Memory B cell (primary cell): ENCODE measurements at places on chromosomes 13 and 19.

GRCh38 chr19:6062961-6063575 lies 47.2 kb downstream of the RFX2 start:
- DNase-seq: no peak

DNA sequence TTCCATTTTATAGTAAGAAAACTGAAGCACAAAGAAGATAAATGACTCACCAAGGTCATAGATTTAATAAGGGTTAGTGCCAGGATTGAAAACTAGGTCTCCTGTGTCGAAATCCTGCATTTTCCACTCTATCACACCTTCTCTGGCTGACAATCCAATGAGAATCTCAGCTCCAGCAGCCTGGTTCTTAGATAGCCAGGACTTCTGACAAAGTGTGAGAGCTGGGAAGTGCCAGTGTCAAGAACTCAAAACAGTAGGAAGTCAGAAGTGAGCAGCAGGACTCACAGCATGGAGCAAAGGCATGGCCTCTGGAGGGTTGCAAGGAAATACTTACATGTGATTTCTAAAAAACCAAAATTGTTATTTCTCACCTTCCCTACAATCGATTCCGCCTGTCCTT lies 24.3 kb downstream of the KCTD12 start:
- DNase-seq: no peak

GRCh38 chr13:110713642-110713952 lies at the start of gene ING1:
TSS of gene ING1 (plus strand) at chr13:110713700. CDS start at chr13:110714150, 450 bp downstream.
- DNase-seq: no peak

GRCh38 chr13:36736119-36736726 lies 62.4 kb downstream of the SERTM1 start:
- peak; percentile 5 for DNase-seq

- no peak for DNase-seq
These were observed 2.3 kb downstream of the UPF1 start for GRCh38 chr19:18833849-18834643.

- DNase-seq: no peak
These were observed 9.0 kb downstream of the FPR3 start for GRCh38 chr19:51803967-51804366.

GRCh38 chr13:91178099-91178498 lies 169.4 kb upstream of the MIR17HG start:
- no peak for DNase-seq

GRCh38 chr19:7294558-7295212 lies 471 bp upstream of the INSR start:
- DNase-seq: no peak

GRCh38 chr19:10760273-10760944 lies 42.5 kb downstream of the DNM2 start:
- DNase-seq: peak; percentile 41

DNA sequence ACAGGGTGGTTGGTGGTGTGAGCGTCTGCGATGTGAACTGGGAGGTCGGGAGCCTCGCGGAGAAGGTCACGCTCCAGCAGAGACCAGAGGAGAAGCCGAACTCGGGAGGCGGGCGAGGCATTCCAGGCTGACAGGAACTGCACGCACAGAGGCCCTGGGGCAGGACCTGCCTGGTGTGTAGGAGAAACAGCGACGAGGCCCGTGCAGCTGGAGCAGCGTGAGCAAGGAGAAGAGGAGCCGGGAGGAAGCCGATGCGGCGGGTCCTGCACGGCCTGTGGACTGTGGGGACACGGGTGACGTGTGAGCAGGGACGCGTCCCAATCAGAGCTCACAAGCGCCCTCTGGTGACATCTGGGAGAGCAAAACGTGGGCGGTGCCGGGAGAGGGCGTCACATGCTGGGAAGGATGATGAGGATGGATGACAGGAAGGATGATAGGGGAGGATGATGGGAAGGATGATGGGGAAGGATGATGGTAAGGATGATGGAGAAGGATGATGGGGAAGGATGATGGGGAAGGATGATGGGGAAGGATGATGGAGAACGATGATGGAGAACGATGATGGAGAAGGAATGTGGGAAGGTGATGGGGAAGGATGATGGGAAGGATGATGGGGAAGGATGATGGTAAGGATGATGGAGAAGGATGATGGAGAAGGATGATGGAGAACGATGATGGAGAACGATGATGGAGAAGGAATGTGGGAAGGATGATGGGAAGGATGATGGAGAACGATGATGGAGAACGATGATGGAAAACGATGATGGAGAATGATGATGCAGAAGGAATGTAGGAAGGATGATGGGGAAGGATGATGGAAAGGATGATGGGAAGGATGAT lies 16.1 kb upstream of the MADCAM1 start:
- no peak for DNase-seq

GRCh38 chr13:72050251-72050650 lies 183.2 kb upstream of the DACH1 start:
- no peak for DNase-seq

DNA sequence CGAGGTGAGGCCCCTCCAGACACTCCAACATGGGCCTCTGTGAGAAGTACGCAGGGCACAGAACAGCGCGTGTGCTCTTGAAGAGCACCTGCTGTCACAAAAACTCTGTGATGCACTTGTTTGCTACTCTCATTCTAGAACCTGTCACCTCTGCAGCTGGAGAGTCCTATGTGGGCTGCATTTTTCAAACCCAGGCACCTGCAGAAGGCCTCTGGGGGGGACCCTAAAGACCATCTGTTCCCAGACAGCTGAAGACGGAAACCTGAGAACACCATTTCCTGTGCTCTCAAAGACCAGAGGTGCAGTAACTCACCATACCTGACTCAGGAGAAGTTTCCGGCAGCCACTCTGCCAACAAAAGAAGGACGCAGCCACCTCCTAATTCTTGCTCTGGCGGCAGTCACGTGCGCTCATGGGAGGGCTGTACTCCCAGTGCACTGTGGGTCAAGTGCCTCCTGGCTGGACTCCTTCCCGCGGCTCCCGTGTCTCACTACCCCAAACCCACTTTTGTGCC lies 28.1 kb downstream of the RANBP3 start:
- DNase-seq: no peak

DNA sequence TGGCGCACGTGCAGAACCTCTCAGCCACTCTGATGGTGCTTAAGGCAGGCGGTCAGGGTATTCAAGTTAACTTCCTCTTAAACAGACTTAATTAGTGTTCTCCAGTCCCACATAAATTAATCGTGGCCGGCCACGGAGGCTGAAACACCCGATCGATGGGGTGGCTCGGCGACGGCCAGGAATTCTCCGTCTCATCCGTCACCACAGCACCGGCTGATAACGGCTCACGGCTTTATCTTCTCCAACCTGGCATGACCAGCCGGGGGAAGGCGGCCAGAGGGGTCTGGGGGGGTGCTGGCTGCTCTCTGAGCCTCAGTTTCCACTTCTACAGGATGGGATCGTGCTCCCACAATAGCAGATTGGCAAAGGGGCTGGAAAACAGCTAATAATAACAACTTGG lies 32.6 kb upstream of the TCF3 start:
- DNase-seq: no peak

DNA sequence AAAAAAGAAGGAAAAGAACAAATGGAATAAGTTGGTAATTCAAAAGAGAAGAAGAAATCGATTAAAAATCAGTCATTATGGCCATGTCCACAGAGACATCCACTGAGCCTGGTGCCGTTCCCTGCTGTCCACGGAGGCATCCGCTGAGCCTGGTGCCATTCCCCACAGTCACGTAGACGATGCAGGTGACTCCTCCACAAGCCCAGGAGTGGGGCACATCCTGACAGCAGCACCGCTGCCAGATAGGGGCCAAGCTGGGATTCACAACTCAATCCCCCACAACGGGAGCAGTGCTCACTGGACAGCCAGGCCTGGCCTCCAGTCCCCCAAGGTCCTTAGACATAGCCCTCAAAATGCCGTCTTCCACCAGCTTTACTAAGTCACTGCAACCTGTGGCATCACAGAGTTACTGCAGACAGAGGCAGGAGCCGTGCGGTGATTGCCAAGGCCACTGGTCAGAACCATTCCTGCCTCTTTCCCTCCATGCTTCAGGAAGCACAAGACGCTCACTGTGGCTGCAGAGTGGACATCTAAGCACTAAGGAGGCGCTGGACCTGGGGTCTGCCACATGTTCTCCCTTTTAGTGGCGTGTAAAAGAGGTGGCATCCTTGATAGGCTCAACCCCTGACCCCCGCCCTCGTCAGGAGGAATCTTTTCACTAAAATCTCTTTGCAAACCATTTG lies 131.5 kb upstream of the SPACA7 start:
- DNase-seq: no peak

- DNase-seq: no peak
These were observed 407 bp upstream of the ZNF550 start for GRCh38 chr19:57560049-57560491.

DNA sequence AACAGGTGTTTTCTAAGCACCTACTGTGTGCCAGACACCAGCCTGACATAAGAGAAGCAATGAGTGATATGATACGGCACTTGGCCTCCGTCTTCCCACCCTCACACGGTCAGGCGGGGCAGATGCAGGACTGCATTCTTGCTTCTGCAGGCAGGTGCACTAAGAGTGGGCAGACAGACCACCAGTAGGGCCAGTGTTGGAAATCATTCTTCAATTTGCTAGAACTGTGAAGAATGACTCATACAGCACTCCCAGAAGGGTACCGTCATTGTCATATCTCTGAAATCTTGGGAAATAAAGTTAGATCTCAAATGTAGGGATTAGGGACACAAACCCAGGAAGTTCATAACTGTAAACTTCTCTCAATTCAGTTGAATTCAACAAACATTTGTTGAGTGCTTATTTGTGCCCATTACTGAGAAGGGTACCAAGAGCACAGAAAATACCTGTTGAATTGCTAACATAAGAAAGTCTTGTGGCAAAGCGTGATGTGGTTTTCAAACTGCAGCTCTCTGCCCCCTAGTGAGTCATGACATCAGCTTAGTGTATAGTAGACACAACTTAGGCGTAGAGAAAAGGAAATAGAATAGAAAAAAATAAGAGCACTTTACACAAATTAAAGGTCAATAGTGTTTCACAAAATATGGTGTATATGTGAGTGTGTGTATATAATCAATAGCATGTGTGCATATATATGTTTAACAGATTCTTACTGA lies 76.1 kb downstream of the TEX26 start:
- no peak for DNase-seq

GRCh38 chr19:54069470-54069869 lies 5.8 kb upstream of the VSTM1 start:
- no peak for DNase-seq

- no peak for DNase-seq
These were observed 48.8 kb upstream of the INTS6 start for GRCh38 chr13:51501592-51502152.

DNA sequence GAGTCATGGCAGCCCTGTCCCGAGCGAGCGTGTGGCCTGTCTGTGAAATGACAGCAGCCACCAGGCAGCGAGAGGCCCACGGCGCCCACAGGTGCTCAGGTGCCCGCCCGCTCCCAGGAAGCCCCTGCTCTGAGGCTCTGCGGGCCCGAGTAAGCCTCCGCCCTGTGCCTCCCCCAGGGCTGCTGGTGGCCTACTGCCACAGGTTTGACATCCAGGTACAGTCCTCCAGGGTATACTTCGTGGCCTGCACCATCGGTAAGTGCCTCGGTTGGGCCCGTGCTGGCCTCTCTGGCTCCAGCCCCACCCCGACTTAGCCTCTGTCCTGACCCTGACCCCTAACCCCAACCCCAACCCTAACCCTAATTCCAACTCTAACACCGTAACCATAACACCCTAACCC lies 15.0 kb upstream of the TMPRSS9 start:
- DNase-seq: no peak

GRCh38 chr13:59236309-59236919 lies 927.3 kb downstream of the DIAPH3 start:
- DNase-seq: no peak

- no peak for DNase-seq
These were observed 9.2 kb downstream of the NOSIP start for GRCh38 chr19:49570997-49571676.

DNA sequence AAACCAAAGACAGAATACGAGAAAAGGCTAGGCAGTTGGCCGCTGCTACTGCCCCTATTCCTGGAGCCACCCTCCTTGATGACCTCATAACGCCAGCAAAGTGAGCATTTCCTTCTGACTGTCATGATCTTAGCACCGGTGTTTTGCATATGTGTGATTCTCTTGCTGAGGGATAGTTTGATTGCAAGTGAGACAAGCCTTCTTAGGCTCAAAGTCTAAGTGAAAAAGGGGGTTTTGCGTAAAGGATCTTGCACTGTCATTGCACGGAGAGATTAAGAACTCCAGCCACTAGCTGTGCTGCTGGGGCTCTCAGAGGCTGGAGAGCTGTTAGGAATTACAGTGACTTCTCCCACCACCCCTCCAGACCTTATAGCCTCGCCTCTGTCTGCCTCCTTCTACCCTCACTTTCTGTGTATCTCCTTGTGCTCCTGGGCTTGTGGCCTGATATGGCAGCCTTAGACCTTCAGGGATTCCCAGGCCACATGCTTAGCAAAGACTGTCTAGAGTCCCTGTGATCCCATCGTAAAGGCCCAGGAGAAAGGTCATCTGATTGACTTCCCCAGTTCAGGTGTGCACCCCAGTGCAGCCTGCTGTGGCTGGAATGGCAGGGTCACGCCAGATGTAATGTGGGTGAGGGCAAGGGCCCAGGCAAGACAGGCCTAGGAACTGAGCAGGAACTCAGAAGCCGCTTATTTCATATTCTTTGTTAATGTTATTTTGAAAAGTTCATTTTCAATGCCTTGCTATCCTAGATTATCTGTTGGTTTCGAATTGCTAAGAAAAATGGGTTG lies 12.6 kb downstream of the GPATCH1 start:
- no peak for DNase-seq
